Stimulated activated CD4-positive, alpha-beta T cell treated with anti-CD3 and anti-CD28 coated beads, TNF-alpha, amount 100 ng/mL, for 4 hours (primary cell): ENCODE measurements at places on chromosomes 3 and 15.

- no peak for DNase-seq
These were observed 18.8 kb upstream of the CFAP161 start for GRCh38 chr15:81115054-81115939.

- DNase-seq: no peak
These were observed 321.0 kb upstream of the C2CD4B start for GRCh38 chr15:62486041-62486440.

GRCh38 chr15:98746375-98747155 is 98.2 kb downstream of the IGF1R start:
- DNase-seq: no peak

DNA sequence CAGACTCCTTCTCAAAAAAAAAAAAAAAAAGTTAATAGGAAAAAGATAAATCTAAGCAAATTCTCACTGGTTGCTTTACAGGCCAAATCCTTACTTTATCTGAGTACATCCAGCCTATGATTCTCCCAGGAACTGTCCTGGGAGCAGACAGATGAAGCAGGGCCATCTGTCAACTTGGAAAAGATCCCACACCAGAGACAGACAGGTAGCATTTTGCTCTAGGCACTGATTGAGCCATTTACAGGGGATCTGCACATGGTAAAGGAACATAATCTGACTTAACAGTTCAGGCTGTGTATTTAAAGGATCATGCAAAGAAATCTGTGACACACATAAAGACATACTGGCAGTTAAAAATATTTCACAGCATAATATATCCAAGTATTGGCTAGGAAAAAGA is 1006.5 kb downstream of the TBL1XR1 start:
- DNase-seq: no peak

GRCh38 chr3:23253214-23253613 is 50.1 kb downstream of the UBE2E2 start:
- no peak for DNase-seq

DNA sequence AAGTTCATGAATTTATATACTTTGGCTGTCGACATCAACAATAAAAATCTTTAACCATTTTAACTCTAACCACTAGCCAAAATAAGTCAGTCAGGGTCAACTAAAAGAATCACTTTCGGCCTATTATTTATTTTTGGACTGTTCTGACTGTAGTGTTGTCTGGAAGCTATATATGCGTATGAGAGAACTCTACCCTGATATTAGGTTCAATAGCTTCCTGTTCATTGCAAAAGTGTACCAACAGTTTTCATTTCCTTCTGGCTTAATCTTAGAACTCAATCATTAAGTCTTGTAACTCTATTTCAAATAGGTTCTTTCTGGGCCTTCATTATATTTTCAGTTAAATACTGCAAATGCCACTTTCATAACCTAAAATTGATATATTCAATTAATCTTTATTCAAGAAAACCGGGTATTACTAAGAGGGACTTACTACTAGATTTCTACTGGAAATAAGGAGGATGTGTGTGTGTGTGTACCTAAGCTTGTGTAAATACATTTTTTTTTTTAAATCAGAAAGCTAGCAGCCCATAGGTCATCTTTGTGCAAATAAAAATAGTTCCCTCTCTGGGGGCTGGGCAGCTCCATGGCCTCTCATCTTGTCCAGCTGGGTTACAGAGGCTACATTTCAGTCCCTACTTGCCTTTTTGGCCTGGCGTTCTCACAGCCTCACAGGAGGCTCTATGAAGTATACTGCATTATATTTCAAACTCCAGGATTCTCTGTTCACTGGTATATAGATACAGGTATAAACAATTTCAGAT is 5.8 kb downstream of the SERPINI2 start:
- DNase-seq: no peak

DNA sequence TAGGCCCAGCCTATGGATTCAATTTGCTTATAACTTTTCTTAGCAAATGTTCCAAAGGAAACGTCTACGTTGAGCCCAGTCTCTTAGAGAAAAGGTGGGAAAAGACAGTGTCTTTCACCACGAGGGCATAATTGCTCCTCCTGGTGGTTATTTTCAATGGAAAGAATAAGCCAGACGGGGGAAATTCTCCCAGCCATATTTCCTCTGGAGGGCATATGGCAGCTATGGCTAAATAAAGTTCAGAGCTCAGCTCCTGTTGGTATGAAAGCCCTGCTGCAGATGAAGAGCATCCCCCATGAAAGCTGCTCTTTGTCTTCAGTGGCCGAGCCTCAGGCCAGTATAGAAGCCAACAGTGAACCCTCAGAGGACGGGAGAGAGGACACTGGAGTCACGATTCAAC is 297.9 kb downstream of the RYR3 start:
- DNase-seq: no peak

DNA sequence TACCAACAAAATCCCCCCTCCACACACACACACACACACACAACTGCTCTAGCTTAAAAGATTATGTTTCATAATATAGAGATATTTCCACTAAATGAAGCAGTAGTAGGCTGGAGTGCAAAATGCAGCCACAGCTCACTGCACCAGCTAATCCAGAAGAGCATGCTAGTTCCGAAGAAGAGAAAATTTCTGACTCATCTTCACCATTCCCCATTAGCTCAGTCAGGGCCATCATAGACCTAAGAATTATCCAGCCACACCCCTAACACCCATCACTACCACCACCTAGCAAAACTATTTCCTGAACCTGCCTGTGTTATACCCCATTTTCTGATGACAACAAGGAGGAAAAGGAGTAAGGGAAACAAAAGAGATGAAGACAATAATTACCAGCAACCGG is 67.1 kb upstream of the UBE2E2 start:
- no peak for DNase-seq

GRCh38 chr3:126554560-126555525 is 3.9 kb downstream of the C3orf22 start:
- DNase-seq: no peak

- DNase-seq: no peak
These were observed 3.0 kb downstream of the HDC start for GRCh38 chr15:50262533-50262932.

DNA sequence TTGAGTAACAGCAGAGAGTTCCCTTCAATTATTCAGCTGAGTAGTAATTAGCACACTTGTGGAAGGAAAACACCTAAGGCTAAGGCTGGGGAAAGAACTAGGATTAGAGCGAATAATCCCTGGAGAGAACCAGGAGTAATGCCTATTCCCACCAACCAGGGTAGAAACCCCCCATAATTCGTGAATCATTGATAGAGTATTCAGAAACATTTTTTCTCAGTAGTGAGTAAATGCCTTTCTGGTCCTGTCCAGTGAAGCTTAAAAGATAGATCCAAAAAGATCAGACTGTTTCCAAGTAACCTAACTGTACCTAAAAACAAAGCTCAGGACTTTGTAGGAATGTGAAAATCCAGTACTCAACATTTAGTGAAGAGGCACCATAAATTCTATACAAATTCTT is 71.2 kb downstream of the DGKG start:
- DNase-seq: no peak

DNA sequence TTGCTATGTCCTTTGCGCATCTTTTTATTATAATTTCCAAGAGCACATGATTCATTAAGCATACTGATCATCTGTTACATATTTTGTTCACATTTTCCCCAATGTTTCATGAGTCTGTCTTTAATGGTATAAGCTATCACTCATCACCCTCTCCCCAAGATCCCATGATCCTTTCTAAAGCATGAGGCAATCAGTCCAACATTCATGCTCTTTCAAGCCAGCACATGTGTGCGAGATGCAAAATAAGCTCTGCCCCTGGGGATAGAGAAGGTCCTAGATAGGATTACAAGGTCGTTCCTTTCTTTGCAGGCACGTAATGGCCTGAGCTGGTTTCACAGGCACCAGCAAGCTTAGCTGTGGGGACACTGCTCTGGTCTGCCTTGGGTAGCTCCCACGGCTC is 32.2 kb upstream of the B3GNT5 start:
- no peak for DNase-seq

DNA sequence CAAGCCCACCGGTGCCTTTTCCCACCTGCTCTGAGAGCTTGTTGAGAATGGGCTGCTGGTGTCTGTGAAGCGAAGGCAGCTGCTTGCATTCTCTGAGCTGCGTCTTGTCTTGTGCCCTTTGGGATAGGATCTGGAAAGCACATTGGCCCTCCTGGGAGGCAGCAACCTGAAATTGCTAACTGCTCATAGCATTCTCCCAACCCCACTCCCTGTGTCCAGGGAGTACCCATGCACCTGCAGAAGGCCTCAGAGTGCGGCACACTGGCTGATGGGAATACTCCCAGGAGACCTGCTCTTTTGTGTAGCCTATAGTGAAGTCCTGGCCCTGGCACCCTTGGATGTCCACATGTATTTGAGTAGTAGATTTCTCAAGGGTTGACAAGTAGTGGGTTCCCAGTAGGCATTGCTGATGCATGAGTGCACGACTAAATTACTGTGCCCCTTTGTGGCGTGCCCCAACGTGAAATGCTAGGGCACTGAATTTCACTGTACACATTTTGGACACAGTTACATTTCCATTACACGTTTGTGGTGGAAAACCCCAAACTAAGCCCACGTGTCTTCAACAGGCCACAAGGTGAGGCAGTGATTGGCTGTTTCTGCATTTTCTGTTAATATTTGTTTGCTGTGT is 3.7 kb downstream of the EPHB1 start:
- no peak for DNase-seq

GRCh38 chr3:30894521-30895251 is at the start of gene GADL1:
Gene GADL1 (minus strand): TSS chr3:30894661. CDS start chr3:30894614, 47 bp downstream.
- DNase-seq: peak; percentile 2

DNA sequence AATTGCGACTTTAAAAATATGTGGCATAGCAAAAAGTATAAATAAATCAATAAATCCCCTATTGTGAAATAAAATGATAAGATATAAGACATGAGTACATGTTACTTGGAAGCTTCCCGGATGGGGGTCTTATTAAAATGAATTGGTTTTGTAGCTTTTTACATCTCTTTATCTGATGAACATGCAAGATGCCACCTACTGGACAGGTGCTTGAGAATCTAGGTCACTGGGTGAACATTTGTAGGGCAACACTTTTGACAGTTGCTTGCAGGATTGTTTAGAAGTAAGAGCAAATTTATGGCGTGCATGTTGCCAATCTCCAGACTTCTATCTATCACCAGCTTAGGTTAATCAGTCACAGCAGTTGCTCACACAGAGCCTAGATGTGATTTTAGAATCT is 362.7 kb upstream of the SUCLG2 start:
- no peak for DNase-seq

- no peak for DNase-seq
These were observed 171.9 kb upstream of the CTDSPL start for GRCh38 chr3:37689645-37690356.

DNA sequence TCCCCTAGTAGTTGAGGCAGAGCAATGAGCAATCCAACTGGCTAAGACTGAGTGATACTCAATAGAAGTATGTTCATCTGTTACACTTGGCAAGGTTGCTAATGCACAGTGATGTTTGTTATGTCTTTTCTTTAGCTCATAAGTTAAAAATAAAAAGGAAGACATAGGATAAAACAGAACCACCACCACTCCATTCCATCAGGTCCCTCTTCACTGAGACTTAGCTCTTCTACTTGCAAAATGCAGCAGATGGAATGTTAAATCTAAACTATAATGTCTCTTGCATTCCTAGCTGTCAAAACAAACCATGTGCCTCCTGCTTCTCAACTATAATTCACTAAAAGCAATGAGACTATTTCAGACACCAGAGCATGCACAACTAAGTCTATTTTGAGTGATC is 265.6 kb upstream of the UBE2E2 start:
- DNase-seq: no peak

- DNase-seq: no peak
These were observed 27.2 kb upstream of the PLSCR4 start for GRCh38 chr3:146277953-146278631.

DNA sequence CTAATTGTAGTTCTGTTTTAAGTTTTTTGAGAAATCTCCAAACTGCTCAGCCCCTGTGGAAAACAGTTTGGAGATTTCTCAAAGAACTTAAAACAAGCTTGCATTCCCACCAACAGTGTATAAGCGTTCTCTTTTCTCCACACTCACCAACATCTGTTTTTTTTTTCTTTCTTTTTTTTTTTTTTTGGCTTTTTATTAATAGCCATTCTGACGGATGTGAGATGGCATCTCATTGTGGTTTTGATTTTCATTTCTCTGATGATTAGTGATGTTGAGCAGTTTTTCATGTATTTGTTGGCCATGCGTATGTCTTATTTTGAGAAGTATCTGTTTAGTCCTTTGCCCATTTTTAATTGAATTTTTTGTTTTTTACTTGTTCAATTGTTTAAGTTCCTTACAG is 73.1 kb upstream of the COL8A1 start:
- no peak for DNase-seq

GRCh38 chr3:101095693-101096430 is 102.6 kb upstream of the ABI3BP start:
- DNase-seq: no peak

GRCh38 chr3:43796041-43796596 is 105.4 kb downstream of the ABHD5 start:
- DNase-seq: no peak

GRCh38 chr3:174440253-174440701 is 418.9 kb upstream of the NAALADL2 start:
- no peak for DNase-seq

DNA sequence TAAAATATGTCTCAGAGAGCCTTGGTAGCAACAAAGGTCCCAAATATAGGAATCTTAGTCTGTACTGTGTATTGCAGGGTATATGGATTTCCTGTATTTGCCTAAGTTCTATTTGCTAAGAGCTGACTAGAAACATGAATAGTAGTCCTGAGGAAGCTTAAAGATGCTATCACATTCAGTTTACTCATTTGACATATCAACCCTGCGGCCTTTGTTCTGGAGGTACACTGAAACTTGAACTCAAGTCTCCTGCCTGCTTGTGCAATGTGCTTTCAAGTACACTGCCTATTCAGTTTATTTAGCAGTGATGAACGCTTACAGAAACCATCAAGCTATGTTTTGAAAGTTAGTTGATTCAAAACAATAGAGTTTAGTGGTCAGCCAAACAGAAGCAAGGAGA is 21.1 kb downstream of the IL1RAP start:
- no peak for DNase-seq

DNA sequence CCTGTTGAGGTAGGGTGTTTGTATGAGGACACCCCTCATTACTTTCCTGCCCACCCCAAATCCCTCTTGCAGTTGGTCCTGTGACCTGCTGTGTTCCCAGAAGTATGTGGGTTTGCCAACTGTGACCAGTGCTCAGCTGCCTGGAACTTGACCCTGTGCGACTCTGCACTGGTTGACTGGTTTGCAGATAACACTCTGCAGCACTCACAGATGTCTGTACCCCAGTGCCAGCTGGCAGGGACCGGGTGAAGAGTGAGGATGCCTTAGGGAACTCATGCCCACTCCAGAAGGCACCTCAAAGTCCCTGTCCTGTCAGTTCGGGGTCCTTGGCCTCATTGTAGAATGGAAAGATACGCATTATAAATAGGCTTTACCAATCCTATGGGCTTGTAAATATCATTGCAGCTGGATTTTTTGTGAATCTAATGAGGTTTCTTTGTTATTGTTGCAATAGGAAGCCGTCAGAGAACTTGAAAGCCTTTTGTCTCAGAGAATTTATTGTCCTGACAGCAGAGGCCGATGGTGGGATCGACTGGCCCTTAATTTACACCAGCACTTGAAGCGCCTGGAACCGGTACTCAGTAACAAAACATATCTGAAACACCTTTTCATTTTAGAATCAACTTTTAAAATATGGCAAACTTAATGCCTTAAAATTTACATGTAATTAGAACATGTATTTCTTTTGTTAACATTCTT is 18.2 kb downstream of the FAN1 start:
- DNase-seq: no peak

GRCh38 chr3:100978011-100978659 is 15.1 kb downstream of the ABI3BP start:
- DNase-seq: no peak

- no peak for DNase-seq
These were observed 6.3 kb downstream of the GORASP1 start for GRCh38 chr3:39101022-39101689.
